ENCODE measurements at places on chromosomes 16 and 17.

- no peak for DNase-seq
These were observed 186.5 kb downstream of the KATNIP start for GRCh38 chr16:27736431-27736830.

DNA sequence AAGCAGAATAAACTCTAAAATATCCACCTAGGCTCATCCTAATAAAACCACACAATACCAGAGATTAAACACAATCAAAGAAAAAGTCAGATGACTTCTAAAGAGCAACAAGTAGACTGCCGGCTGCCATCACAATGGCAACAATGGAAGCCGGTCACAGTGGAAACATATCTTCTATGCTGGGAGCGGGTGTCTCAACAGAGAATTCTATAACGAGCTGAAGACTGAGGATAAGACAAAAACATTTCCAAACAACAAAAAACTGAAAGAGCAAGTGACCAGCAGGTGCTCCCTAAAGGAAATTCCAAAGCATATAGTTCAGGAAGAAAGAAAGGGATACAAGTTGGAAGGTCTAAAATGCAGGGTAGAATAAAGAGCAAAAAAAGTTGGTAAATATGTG, 8.9 kb downstream of the NSMCE1 start:
- DNase-seq = no peak

DNA sequence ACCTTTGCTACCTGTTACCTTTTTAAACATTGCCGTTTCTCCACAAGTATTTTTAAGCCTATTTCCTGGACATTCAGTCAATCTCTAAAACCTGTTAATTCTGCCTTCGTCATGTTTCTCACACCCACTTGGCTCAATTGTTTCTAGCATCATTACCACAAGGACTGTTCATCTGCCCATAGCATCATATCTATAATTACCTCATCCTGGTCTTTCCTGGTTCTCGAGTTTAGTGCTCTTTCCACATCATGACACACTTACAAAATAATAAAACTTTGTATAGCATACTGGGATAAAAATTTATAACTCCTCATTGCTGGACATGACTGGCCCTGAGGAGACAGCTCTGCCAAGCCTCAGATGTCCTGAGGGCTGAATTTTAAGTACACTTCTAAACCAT, 104.8 kb downstream of the CYB561 start:
- DNase-seq = no peak

DNA sequence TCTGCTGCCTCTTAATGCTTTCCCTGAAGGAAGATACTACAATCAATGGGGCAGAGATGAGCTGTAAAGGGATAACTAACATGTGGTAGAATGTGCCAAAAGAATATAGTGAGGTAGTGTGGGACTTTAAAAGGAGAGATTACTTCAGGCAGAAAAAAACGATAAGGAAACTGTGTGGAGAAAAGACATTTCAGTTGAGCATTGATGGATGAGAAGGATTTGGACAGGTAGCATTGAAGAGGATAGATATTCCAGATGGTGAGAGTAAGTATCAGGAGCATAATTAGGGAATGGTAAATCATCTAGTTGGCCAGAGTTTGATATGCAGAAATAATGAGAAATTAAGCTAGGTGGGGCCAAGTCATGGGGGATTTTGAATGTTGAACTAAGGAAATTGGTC, 97.3 kb downstream of the NLK start:
- DNase-seq = no peak

DNA sequence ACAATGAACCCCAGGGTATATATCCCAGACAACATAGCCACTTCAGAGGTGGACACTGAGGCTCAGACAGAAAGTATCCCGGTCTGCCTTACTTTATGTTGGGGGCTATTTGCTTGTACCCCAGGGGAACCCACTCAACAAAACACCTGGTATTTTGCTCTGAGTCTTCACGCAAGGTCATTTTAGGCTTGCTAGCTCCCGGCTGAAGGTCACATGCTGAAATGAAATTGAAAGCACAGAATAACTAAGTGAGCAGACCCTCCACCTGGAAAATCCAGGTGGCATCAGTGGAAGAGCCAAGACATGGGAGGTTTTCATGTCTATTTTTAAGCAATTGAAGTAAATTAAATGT, 4.1 kb upstream of the KDM8 start:
- no peak for DNase-seq

- DNase-seq = no peak
These were observed 16.6 kb upstream of the TERF2 start for GRCh38 chr16:69402439-69402838.

- no peak for DNase-seq
These were observed 5.0 kb downstream of the TSPAN10 start for GRCh38 chr17:81641825-81642489.

- DNase-seq = no peak
These were observed 567 bp downstream of the SOX9 start for GRCh38 chr17:72121164-72122009.

GRCh38 chr16:49494891-49495566, 121.4 kb downstream of the C16orf78 start:
- no peak for DNase-seq

DNA sequence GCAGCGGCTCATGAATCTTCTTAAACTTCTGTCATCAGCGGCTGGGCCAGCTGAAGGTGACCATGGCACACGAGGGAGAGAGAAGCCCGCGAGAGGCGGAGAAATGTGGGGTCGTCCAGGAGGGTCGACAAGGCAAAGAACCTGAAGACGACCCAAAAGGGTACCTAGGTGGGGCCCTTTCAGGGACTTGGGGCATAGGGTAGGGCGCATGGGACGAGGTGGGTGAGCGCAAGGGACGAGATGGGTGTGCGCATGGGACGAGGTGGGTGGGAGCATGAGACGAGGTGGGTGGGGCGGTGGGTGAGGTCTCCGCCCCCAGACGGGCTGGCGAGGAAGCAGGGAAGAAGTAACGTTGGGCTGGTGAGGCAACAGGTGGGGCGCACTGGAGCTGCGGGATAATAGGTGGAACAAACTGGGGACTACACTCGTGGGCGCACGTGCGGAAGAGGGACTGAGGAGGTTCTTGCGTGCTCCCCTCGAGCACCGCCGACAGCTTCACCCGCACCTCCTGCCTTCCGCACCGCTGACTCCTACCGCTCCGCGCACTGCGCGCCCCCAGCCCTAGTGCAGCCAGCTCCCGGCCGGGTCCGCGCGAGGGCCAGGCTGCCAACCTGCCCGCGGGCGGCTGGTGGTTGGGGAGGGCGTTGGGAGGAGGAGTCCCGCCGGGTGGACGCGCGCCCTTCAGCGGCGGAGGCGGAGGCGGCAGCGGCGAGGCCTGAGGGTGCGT, 23.2 kb upstream of the CRYM start:
- DNase-seq = peak; percentile 55

GRCh38 chr17:12362853-12363455, 302.7 kb upstream of the MYOCD start:
- no peak for DNase-seq

- DNase-seq = no peak
These were observed 122.3 kb downstream of the PCTP start for GRCh38 chr17:55873017-55873758.

Measured in NCI-H2029 treated with DMSO at 0.1 percent for 48 hours (cell line).